ENCODE measurements at places on chromosomes 1 and 21. TPM values are rescaled to one million over a fixed set of nuclear protein-coding genes. Genes with fewer than 3 reads are reported as not detected.

DNA sequence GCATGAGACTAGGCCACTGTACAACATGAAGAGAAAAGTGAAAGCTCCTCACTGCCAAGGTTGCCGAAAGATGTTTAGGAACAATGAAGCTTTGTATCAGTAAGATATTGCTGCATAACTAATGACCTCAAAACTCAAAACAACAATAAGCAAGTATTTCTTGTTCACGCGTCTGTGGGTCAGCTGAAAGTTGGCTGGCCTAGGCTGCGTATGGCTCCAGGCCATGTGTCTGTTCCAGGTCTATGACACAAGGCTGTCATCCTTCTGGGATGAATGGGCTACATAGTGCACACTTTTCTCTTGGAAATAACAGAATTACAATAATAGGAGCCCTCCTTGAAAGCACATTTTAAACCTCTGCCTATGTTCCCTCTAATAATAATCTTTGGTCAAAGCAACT, 515.9 kb downstream of the PLPP3 start:
- DNase-seq: peak; percentile 78

GRCh38 chr1:119226321-119226720, 85.9 kb upstream of the WARS2 start:
- no peak for DNase-seq

GRCh38 chr1:89760496-89760895, 60.3 kb upstream of the LRRC8D start:
- no peak for DNase-seq

GRCh38 chr21:33047231-33047630, 21.5 kb downstream of the OLIG2 start:
- no peak for DNase-seq

DNA sequence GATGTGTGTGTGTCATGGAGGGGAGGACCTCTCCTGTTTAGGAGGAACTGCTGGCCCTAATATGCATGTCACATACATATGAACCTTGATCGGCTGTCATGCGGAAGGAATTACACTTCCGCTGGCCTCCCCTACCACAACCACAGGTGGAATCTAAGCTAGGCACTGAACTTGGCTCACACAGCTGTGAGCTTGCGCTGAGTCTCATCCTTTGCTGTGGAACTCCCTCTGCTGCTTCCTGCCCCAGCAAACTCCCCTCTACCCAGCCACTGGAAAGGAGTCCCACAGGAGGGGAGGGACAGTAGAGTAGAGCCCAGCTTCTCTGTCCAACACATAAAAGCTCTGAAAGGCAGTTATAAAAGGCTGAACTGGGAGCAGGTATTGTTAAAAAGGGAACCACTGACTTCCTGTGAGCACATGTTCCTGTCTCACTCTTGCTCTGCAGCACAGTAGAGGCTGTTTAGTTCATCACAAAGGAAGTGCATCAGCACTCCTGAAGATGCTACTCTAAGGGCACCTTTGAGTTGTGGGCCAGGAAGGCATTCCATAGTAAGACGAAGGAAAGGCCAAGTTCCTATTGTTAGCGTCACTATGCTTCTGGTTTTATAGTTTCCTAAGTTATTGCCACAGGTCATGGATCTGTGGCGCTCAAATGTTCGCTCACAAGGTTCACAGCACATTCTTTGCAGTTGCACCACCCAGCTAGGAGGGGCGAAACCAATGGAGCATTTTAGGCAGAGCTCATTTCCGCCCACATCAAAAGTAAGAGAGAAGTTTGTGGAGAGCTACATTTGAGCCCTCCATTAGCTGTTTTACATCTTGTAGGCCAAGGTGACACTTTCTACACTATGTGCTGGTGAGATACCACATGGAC, 17.7 kb upstream of the PTPRC start:
- no peak for DNase-seq

GRCh38 chr1:201644197-201644596, 105.3 kb downstream of the NAV1 start:
- peak; percentile 21 for DNase-seq

The TPTE gene
- total RNA-seq: not detected

- no peak for DNase-seq
Observed at GRCh38 chr1:61131716-61132115, 49.4 kb downstream of the NFIA start.

- no peak for DNase-seq
Observed at GRCh38 chr1:180230791-180231505, 884 bp downstream of the LHX4 start.

The SLC35F3 gene
- not detected for total RNA-seq

GRCh38 chr1:236495467-236496112, 28.2 kb upstream of the LGALS8 start:
- DNase-seq: no peak

DNA sequence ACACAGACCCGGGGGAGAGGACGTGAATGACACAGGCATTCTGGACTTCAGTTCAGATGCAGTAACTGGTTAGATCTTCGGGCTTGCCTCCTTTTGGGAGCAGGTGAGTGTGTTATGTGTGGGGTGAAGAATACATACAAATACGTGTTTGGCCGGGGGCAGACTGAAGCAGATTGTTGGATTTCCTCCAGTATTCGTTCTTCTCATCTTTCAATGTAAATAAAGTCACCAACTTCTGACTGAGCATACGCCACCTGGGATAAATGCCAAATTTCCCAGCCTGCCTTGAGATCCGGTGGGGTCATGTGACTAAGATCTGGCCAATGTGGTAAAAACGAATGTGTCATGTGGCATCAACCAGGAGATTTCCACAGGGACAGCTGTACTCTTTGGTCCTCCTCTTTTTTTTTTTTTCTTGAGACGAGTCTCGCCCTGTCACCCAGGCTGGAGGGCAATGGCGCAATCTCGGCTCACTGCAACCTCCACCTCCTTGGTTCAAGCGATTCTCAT, 189.8 kb downstream of the RGS7 start:
- DNase-seq: no peak

The ARHGEF11 gene
- total RNA-seq: 29.9 TPM

The ILF2 gene
- total RNA-seq: 55.3 TPM
